ENCODE measurements at places on chromosomes 6 and 20. TPM values are rescaled to one million over a fixed set of nuclear protein-coding genes. Genes with fewer than 3 reads are reported as not detected.

The SLC35F1 gene
- polyA plus RNA-seq = not detected

The SAMHD1 gene
- polyA plus RNA-seq = 40.9 TPM

The C20orf141 gene
- polyA plus RNA-seq = not detected

The COX7A2 gene
- polyA plus RNA-seq = 478 TPM

The EYA2 gene
- polyA plus RNA-seq = not detected

DNA sequence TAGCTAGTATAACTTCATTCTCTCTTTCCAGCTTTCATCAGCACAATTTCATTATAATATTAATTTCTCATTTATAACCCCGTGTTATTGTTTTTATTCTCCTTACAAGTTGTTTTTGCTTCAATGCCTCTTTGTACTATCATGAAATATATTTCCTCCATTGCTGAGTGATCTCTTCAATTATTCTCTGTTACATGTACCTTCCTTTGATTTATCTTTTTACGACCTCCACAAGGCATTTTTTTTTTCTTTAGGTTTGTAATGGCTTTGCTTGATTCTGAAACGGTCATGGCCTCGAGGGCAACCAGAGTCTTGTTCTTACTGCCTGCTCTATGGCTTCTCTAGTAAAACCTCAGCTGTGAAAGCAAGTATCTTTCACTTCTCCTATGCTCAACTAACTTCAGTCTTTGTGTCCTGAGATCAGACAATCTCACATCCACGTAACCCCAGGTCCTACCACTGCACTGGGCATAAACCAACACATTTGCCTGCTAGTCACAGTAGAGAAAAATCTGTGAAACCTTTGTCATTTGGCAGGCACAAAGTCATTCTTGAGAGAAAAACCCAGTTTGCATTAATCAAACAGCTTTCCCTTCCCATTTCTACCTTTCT is 119.9 kb downstream of the UST start:
- no peak for DNase-seq

The MAFB gene
- 0.12 TPM for polyA plus RNA-seq

All from foreskin keratinocyte (primary cell).